Stimulated activated CD4-positive, alpha-beta T cell treated with anti-CD3 and anti-CD28 coated beads, Interleukin-1b, Interleukin-23, amount 100 ng/mL, for 48 hours (primary cell): ENCODE measurements at places on chromosomes 4 and X.

DNA sequence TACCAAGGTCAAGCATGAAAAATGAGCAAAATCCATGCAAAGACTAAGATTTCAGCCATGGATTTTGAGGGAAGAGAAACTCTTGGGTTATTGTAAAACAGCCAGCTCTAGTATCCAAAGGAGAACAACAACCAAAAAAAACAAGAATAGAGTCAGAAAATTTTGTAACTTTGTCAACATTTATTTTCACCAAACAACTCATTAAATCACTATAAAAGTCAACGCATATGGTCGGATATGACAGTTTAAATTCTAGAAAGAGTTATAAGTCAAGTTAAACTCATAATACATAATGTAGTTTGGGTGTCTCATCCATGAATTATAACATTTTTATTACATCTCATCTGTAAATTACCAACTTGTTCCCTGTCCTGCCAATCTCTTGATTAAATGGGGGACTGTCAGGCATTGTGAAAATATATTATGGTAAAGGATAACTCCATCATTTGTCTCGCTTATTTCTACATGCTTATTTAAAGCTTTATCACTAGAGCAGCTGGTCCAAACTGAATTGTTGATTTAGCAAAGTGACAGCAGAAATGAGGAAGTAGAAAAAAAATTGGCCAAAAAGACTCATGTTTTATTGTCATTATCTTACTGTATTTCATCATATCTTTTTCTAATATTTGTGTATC is 224.8 kb upstream of the NOCT start:
- no peak for DNase-seq

GRCh38 chrX:11664211-11665167 is 1.2 kb downstream of the ARHGAP6 start:
- no peak for DNase-seq

GRCh38 chr4:41887821-41888686 is 47.2 kb upstream of the TMEM33 start:
- peak; percentile 27 for DNase-seq

DNA sequence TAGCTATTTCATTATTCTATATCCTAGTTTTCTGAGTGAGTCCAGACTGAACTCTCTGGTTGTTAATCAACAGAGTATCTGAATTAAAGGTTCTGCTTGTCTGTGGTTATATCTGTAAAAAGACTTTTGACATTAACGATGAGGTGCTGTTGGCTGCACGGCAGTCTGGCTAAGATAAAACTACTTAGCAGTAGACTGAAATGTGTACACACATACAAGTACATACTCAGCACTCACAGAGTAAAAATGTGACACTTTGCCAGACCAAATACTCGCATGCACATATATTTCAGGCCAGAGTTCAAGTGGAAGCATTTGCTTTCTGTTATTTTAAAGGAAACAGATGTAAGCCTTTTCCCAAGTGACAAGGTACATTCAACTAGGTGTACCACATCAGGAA is 80.5 kb downstream of the PRDM5 start:
- DNase-seq = no peak

- DNase-seq = no peak
Measured at GRCh38 chr4:75904076-75904475, 1.8 kb upstream of the PPEF2 start.

DNA sequence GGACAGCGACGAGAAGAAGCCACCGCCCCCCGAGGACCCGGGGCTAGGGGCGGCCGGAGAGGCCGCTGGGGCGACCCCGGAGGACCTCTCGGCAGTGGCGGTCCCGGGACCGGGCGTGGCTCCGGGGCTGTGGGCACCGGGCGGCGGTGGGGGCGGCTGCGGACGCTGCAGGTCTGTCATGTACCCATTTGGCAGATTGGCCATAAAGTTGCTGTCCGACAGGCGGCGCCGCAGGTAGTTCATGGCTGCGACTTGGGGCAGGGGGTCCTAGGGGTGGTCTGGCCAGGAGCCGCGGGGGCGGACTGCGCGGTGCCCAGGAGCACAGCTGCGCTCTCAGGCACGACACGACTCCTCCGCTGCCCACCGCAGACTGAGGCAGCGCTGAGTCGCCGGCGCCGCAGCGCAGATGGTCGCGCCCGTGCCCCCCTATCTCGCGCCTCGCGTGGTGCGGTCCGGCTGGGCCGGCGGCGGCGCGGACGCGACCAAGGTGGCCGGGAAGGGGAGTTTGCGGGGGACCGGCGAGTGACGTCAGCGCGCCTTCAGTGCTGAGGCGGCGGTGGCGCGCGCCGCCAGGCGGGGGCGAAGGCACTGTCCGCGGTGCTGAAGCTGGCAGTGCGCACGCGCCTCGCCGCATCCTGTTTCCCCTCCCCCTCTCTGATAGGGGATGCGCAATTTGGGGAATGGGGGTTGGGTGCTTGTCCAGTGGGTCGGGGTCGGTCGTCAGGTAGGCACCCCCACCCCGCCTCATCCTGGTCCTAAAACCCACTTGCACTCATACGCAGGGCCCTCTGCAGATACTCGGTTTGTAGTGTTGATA is at the start of gene SYN1:
TSS of gene SYN1 (minus strand) at position 372 of the 817 bp plus-strand sequence. CDS start at position 243, 129 bp downstream.
- peak; percentile 81 for DNase-seq

DNA sequence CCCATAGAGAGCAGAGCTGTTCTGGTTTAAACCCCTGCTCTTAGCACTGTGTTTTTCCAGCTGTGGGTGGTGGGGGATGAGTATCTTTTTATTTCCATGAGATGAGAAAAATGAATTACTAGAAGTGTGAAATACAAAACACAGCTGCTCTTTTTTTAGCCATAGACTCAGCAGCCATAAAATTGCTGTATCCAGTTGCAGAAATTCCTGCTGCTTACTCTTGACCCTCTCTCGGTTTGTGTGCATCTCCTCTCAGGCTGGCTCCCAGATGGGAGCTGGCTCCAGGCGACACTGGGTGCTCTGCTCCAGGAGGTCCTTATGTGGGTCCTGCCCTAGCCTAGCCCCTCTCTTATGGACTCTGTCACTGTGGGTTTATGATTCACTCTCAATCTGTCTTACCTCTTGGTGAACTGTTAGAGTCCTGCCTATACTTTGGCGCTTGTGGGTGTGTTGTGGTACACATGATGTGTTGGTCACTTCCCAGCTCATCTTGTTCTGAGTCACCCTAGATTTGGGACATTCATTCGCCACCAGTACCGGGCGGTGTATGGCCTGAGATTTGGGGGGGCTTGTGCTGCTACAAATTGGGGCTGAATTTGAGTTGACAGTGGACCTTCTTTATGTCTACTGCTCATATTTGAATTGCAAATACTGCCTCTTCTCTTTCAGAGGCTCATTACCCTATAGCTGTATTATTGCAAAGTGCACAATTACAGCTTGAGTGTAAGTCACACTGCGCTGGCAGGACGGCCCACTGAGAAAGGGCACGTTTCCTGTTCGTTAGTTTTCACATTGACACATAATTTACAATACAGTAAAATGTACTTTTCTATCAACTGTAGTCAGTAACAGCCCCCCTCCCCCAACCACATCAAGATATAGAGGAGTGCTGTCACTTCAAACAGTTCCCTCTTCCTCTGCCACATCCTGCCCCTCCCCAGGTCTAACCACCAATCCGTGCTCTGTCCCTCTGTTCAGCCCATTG is 46.9 kb upstream of the MSANTD1 start:
- peak; percentile 68 for DNase-seq

- DNase-seq = no peak
Measured at GRCh38 chr4:108303488-108304177, 134.9 kb upstream of the LEF1 start.

- DNase-seq = no peak
Measured at GRCh38 chrX:45801554-45801953, 600.9 kb upstream of the DIPK2B start.

- DNase-seq = no peak
Measured at GRCh38 chr4:6779667-6780565, 2.6 kb upstream of the KIAA0232 start.

DNA sequence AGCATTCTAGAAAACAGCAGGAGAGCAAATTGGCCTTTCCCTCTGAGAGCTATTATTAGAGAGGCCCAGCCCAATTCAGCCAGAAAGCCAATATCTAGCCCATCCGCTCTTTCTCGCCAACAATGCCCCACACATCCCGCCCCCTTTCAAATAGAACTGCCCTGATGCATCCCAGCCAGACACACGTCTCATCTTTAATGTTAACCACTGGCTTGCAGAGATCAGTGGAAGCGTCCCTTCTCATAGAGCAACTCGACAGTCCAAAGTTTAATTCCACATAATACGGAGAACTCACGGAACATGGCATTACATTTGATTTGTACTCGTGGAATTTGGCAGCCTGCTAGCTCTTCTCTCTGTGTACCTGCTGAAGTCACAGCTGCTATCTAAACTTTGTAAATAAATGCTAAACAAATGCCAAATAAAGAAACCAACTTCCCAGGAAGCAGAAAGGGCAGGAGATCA is 304.4 kb downstream of the DHX15 start:
- no peak for DNase-seq

GRCh38 chr4:186037692-186038658 is 31.0 kb upstream of the TLR3 start:
- no peak for DNase-seq

- no peak for DNase-seq
Measured at GRCh38 chr4:139550724-139551429, 5.1 kb downstream of the SETD7 start.

DNA sequence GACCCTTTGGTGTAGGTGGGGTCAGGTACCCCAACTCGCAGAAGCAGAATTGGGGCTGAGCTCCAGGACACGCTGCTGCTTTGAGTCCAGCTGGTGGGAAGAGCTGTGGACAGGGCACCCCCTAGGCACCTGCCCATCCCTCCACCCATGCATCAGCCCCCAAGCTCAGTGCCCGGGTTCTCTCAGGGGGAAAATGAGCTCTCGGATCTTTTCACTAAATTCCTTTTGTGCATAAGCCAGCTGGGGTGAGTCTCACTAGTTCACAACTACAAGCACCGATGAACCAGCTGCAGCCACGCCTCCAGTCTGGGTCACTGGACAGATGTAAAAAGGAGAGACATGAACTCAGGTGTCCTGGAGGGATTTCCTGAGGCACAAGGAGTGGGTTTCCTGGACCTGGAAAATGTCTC is 286.8 kb downstream of the CRLF2 start:
- DNase-seq = no peak

GRCh38 chr4:23323436-23323835 is 566.4 kb downstream of the PPARGC1A start:
- no peak for DNase-seq

GRCh38 chrX:20374900-20375438 is 108.3 kb upstream of the RPS6KA3 start:
- DNase-seq = no peak

- DNase-seq = no peak
Measured at GRCh38 chrX:3678328-3678727, 35.1 kb downstream of the PRKX start.

- no peak for DNase-seq
Measured at GRCh38 chr4:11585506-11585905, 156.8 kb upstream of the HS3ST1 start.

- no peak for DNase-seq
Measured at GRCh38 chr4:86531440-86531839, 62.7 kb upstream of the PTPN13 start.

DNA sequence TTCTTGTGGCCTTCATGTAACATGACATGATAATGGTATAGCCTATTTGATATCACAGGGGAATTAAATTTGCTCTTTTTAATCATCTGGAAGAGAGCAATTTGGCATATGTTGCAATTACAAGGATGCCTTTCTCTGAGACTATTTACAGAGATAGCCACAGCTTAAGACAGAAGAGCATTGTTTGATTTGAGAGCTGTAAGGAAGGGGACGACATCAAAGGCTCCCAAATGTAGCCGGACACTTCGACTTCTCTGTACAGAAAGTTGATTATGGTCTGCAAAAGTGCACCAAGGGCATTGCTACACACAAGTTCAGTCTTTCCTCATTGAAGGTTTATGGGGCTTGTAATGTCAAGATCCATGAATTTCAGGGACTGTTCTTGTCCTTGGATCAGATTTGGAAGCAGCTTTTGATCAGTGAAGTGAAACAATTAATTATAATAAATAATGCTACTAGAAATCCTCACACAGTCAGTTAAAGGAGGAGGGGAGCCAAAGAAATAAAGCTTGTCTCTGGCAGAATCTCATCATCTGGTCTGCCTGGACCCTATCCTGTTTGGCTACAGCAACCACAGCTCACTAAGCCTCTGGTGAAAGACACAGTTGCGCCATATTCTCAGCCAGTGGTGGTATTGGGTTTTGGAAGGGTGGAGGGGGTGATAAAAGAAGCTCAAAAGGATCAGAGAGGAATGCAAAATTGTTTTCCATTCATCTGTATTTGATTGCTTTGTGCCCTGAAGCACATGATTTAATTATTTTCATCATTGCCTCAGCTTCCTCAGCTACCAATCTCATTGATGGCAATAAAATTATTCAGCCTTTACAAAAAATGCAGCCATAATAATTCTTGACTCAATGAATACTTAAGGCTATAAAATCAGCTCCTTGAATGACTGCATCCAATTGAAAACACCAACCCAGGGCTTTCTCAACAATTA is 654.3 kb upstream of the LCORL start:
- DNase-seq = no peak

- DNase-seq = peak; percentile 21
Measured at GRCh38 chr4:89469930-89470375, 162.4 kb upstream of the GPRIN3 start.

GRCh38 chrX:45824471-45824870 is 623.8 kb upstream of the DIPK2B start:
- DNase-seq = peak; percentile 73

GRCh38 chr4:98466868-98467599 is 191.4 kb downstream of the TSPAN5 start:
- no peak for DNase-seq

DNA sequence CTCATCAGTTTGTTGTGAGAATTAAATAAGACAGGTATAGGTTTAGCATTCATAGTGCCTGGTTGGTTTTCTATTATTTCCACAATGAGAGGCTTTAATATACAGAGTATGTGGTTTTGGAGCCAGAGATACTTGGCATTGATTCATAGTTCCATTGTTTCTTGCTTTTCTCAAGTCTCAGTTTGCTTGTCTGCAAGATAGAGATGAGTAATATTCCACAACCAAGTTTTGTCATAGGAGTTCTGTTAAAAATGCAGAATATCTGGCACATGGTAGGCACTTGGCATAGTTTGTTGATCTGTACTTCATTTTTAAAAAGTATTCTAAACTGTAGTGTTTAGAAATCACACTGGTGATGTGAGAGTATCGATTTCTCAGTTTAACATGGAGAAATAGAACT is 37.5 kb upstream of the EDA2R start:
- no peak for DNase-seq

GRCh38 chrX:44997888-44998287 is 124.9 kb downstream of the KDM6A start:
- no peak for DNase-seq

DNA sequence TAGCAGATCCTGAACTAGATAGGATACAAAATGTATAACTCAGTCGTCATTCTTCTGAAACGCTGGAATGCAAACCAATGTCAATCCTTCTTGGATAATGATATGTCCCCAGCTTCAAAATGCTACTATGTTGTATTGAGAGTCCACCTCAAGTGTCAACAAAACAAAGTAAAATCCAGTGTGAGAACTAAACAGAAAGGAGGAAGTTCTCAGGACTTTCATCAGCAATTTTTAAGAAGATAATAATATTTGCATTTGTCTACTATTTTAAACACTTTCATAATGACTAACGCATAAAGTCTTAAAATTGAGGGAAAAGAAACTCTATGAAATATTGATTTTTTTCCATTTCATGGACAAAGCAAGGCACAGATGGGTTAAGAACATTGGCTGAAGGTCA is 36.3 kb downstream of the SOD3 start:
- DNase-seq = no peak
